ENCODE measurements at places on chromosomes 6 and 20.

DNA sequence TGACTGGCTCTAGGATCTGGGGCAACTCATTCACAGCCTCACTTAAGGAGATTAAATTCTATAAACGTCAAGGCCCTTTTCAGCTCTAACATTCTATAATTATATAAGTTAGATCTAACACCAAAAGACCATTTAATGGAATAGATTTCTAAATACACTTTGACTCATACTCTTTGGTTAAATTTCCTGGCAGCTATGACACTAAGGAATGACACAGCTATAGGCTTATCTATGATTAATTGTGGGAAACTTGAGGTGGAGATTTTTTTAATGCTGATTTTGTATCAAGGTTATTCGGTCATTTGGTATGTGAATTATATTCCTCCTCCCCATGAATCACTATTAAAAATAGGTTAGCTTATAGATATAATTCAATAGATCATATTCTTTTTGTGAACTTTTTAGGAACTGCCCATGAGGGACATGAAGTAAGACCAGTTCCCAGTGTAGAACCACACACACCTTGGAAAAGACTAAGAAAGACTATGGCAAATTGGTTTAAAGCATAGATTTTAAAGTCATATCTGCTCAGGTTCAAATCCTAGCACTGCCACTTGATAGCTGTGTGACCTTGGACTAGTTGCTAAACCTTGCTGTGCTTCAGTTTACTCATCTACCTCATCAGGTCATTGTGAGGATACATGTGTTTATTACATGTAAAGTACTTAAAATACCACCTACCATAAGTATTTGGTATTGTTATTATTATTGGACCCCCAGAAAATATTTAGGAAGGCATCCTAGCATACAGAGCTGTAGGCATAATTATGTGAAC is 116.0 kb downstream of the CRYBG1 start:
- DNase-seq, result no peak

GRCh38 chr20:31797364-31797763 is 21.8 kb upstream of the MYLK2 start:
- DNase-seq, result no peak

DNA sequence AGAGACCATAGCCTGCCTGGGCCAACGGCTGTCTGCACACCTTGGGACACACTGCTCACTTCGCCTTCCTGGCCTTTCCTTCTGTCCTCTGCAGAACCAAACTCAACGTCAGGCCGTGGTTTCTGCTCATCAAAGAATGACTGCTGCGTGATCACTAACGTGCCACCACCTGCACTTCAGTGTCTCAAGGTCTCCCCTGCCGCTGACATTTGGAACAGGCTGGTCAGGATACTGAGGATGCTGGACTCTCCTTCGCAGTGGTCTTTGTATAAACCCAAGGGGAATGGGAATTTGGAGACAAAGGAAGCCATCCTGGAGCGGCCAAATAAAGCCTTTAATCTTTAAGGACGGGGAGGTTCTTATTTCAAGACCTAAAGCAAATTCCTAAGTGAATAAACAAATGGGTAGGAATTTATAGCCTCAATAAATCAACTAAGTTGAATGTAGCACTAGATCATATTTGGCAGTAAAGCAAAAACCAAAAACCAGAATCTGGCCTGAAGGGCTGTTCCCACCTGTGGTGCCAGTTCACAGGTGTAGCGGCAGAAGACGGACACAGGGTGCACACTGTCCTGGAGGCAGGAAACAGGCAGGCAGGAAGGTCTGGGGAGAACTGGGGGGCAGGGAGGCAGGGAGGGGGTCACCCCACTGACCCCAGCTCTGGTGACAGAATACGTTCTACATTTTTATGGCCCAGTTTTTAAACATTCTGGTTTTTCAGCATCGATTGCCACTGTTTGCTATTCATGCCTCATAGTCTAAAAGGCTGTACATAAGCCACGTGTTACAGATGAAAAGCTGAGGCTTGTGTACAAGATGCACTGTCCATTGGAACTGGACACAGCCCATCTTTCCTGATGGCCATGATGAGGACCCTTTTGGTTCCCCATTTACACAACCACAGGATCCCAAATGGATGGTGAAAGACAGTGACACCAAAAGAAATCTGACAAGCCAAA is 36.6 kb downstream of the ABHD12 start:
- DNase-seq, result no peak

GRCh38 chr6:81465859-81466258 is 286.6 kb downstream of the TENT5A start:
- DNase-seq, result no peak

- DNase-seq, result no peak
These were observed 6.5 kb downstream of the PIM1 start for GRCh38 chr6:37176268-37177076.

GRCh38 chr6:131792091-131792496 is 15.7 kb upstream of the ENPP1 start:
- DNase-seq, result no peak

DNA sequence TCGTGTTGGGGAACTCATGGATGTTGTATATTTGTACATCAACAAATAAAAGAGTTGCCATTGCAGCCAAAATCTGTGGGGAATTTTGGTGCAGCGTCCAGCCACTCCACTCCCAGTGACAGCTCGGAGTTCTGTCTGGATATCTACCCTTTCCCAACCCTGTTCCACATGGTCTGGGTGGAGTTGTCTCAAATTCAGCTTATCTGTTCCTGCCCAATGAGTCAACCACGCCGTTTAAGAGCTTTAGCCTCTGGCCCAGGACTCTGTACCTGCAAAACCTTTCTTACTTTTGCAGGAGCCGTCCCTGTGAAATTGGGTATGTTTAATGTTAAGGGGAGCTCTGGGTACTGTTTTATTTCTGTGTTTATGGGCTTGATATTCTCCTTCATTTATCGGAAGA is 33.9 kb upstream of the OVOL2 start:
- no peak for DNase-seq

GRCh38 chr6:127907960-127908640 is 7.2 kb upstream of the THEMIS start:
- DNase-seq, result no peak

GRCh38 chr6:107550241-107550840 is 60.4 kb downstream of the SOBP start:
- DNase-seq, result no peak

DNA sequence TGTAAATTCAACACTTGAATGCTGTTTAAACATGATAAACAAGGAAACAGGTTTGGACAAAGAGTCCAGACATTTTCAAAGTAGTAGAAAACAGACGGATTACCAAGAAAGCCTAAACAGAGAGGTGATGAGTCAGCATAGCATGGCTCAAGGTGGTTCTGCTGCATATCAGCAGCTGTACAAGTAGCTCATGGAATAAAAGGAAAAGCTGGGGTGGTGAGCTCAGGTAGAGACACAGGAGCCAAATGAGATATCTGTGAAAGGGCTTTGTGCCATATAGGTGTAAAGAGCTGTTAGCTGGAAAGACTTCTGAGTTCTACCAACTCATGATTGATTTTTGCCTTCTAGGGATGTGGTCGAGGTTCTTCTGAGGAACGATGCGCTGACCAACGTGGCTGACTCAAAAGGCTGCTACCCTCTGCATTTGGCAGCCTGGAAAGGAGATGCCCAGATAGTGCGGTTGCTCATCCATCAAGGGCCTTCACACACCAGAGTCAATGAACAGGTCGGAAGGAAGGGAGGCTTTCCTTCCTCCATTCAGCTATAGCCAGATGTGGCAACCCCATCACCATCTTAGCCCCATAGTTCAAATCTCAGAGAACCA is 80.7 kb downstream of the ANKS1A start:
- DNase-seq, result no peak

GRCh38 chr6:30778001-30778635 is 33.8 kb upstream of the IER3 start:
- no peak for DNase-seq

DNA sequence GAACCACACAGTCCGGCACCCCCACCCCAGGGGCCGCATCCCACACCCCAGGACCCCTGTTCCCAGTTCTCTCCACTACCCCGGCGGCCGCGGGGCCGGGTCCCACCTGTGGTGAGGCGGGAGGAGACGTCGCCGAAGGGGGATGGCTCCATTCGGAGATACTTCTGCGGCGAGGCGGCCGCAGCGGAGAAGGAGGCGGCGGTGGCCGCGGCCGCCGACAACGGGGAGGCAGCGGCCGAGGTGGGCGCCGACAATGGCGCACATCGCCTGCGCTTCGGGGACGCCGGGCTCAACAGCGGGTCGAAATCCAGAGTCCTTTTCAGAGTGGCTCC is 723 bp downstream of the AKIRIN2 start:
- no peak for DNase-seq

- DNase-seq, result no peak
These were observed 90.0 kb downstream of the EDN3 start for GRCh38 chr20:59390437-59390836.

GRCh38 chr6:14722001-14722562 is 523.8 kb upstream of the JARID2 start:
- no peak for DNase-seq

- DNase-seq, result no peak
These were observed 284.5 kb downstream of the HTR1B start for GRCh38 chr6:77178821-77179220.

GRCh38 chr6:167210375-167211294 is 52.9 kb upstream of the GPR31 start:
- no peak for DNase-seq

- DNase-seq, result no peak
These were observed 1097.8 kb downstream of the KIF16B start for GRCh38 chr20:15475483-15475882.

GRCh38 chr6:31190488-31190887 is 20.0 kb upstream of the POU5F1 start:
- DNase-seq, result no peak

DNA sequence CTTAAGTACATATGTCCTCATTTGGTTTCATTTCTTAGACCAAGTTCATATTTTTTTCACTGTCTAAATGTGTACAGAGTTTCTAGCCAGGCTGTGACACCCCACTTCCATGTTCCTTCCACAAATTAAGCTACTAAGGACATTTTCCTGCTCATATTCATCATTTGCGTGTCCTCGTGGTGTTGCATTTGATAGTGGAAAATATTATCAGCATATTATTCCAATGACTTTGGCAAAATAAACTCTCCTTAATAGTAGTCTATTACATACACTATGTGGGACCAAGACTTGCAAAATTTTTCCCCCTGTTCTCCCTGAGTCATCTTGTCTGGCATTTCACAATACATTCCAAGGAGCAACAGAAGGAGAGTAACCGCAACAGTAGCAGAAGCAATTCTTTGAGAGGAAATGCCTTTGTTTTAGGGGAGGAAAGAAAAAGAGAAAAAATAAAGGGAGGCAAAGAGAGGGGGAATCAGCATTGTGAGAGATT is 599.2 kb downstream of the COL12A1 start:
- DNase-seq, result no peak

DNA sequence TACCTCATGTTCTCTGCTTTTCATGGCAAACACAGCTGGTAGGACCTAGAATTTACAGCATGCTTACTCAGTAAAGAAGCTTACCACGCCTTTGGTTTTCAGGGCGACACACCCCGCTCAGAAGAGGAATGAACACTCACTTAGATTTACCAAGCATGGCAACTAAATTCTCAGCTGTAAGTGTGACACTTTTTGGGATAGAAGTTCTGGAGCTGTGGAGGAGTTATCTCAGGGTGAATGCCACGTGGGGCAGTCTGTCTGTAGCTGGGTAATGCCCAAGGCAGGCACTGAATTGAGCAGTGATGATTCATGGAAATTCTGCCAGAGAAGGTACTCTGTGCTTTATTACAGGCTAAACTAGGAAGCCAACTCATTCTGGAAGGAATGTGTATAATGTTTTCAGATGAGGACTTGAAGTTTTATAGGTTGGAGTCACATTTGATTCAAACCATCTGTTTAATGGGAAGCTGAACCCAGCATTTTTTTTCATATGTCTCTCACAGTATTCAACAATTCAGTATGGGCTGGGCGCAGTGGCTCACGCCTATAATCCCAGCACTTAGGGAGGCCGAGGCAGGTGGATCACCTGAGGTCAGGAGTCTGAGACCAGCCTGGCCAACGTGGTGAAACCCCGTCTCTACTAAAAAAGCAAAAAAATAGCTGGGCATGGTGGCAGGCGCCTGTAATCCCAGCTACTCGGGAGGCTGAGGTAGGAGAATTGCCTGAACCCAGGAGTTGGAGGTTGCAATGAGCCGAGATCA is 3.5 kb upstream of the PRIM2 start:
- DNase-seq, result peak; percentile 94

GRCh38 chr20:6870559-6870958 is 103.1 kb downstream of the BMP2 start:
- DNase-seq, result no peak

- DNase-seq, result no peak
These were observed 40.4 kb downstream of the UNC5CL start for GRCh38 chr6:40998661-40999060.
